NCI-H1417 (cell line): ENCODE measurements at places on chromosomes 7 and 10.

DNA sequence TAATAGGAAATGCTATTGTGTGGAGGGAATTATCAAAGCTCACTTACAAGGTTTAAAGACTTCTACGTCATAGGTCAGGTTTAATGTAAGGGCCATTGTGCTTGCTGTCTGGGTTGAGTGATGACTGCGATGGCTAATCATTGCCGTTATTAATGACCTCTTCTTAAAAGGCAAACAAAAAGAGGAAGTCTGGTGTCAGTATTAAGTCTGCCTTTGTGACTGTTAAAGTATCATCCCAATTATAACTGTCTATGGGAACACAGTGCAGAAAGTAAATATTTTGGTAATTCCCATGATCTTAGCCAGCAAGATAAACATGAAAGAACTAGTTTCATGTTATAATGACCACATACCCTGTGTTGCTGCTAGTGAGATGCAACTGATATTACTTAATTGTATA lies 382.4 kb downstream of the BBS9 start:
- peak; percentile 86 for DNase-seq

GRCh38 chr10:17073725-17074540 lies 55.7 kb downstream of the CUBN start:
- DNase-seq, result no peak

GRCh38 chr7:128453836-128454804 lies 1.6 kb upstream of the HILPDA start:
- no peak for DNase-seq

- DNase-seq, result peak; percentile 81
Measured at GRCh38 chr7:151244196-151244840, 4.2 kb downstream of the SMARCD3 start.

DNA sequence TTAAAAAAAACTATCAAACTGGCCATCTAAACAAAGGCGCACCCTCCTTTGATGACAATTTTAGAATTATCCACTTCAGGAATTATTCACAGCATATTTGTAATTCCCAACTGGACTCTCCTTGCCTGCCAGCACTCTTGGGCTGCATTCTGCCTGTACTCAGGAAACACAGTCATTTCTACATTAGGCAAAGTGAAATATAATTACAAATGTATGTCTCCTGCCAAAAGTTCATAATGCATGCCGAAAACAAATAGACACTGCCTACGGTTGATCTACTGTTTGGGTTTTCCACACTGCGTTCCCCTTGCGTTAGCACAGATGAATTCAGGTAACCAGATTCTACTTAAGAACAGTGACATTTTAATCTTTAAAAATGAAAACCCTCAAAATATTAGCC lies 1.9 kb downstream of the HGF start:
- DNase-seq, result no peak

GRCh38 chr7:149759093-149759860 lies 14.1 kb downstream of the ZNF467 start:
- DNase-seq, result no peak

GRCh38 chr7:55512635-55513191 lies 59.6 kb downstream of the VOPP1 start:
- DNase-seq, result peak; percentile 17

GRCh38 chr7:128940494-128941322 lies 3.0 kb downstream of the IRF5 start:
- no peak for DNase-seq
